ENCODE measurements at places on chromosomes 5 and 9.

DNA sequence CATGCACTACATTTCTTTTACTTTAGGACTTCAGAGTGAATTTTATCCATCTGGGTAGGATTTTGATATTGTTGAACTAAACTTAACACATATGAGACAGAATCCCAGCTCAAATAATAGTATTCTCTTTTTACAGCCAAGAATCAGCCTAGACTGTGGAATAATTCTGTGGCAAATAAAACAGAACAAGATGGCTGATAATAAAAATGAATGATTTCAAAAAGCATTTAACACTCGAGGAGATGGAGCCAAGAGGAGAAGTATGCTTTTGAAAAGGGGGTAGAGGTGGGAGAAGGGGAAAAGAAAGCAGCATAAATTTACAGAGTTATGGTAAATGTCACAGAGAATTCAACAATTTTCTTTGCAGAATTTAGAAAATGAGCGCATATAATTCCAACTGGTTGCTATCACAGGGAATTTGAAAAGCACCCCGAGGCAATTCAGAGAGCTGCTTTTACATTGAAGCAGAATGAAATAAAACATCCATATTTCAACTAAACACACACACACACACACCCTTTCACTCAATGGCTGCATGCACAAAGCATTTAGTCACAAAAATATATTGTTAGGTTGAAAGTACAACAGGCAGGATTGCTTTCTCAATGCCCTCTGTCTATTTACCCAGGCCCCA is 60.2 kb upstream of the DMAC1 start:
- no peak for DNase-seq

- DNase-seq = no peak
Measured at GRCh38 chr5:11104210-11104609, 343.2 kb upstream of the DAP start.

DNA sequence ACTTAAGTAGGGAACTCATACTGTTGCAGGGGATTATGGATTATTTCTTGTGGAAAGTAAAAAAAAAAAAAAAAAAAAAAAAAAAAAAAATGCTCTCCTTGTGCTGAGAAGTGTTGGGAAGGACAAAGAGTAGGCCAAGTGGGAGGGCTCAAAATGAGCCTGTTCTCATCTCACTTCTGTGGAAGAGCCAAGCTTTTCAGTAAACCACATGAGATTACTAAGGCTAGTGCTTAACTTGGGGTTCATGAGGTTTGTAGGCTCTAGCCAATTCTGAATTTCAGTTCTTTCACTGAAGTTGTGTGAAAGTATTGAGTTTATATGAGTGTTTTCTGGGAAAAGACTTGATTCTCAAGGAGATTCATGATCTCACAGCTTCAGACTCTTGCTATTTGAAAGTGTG is 23.0 kb upstream of the CEP78 start:
- no peak for DNase-seq

DNA sequence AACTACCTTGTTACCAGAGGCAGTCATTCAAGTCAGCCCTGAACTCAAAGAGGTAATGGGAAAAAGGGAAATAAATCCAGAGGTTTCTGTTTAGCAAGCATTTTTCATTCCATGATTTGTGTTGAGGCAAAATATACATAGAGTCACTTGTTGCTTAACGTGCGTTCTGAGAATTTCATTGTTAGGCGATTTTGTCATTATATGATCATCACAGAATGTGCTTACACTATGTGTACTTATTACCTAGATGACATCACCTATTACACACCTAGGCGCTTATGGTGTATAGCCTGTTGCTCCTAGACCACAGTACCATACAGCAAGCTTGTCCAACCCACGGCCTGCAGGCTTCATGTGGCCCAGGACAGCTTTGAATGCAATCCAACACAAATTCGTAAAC is 36.2 kb downstream of the NUP214 start:
- no peak for DNase-seq

- DNase-seq = no peak
Measured at GRCh38 chr5:113343343-113343742, 91.4 kb downstream of the TSSK1B start.

DNA sequence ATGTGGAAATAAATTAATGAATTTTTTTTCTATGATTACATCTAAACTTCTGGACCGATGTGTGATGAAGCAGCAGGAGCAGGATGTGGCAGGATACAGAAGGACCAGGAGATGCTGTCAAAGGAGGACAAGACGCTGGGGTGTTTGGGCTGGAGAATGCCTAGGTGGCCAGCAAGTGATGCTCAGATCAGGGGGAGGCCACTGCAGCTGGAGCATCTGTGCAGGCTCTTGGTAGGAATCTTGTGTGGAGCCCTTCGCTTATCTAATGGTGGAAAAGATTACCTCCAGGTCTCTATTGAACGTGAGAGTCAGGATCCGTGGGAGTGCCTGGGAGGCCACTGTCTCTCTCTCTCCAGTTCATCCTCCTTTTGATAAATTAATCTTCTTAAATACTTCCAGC is 79.8 kb downstream of the MRPL36 start:
- no peak for DNase-seq

DNA sequence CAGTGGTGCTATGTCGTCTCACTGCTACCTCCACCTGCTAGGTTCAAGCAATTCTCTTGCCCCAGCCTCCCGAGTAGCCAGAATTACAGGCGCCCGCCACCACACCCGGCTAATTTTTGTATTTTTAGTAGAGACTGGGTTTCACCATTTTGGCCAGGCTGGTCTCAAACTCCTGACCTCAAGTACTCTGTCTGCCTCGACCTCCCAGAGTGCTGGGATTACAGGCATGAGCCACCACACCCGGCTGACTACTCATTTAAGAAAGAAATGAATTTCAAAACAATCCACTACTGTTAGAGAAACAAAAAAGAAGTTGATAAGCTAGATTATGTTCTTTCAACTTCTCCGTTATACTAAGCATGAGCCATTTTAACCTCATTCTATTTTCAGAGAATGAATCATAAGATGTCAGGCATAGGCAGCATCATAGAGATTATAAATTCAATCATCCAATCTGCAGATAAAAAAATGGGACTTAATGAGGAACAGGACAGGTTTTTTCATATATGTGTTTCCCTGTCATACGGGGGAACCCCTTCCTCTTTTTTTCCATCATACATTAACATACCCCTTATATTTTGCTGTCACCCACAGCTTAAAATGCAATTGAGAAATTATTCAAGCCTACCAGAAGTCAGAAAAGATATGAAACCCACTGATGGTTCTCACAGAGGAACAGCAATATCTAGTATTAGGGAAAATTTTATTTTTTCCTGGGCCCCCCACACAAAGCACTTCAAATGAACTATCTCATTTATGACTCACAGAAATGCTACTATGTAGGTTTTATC is 26.5 kb upstream of the ADRB2 start:
- no peak for DNase-seq

GRCh38 chr9:87614397-87614796 is 111.5 kb upstream of the CTSL start:
- DNase-seq = no peak

GRCh38 chr5:64923151-64923685 is 154.5 kb downstream of the CWC27 start:
- DNase-seq = no peak

- no peak for DNase-seq
Measured at GRCh38 chr9:134338394-134339182, 12.3 kb downstream of the RXRA start.

DNA sequence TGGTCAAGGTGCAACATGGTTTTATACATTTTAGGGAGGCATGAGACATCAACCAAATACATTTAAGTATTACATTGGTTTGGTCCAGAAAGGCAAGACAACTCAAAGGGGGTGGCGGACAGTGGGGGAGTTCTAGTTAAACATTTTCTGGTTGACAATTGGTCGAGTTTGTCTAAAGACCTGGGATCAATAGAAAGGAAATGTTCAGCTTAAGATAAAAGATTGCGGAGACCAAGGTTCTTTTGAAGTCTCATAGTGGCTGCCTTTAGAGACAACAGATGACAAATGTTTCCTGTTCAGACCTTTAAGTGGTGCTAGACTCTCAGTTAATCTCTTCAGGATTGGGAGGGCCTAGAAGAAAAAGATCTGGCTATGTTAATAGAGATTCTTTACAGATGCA is 47.7 kb upstream of the TTC39B start:
- DNase-seq = no peak

DNA sequence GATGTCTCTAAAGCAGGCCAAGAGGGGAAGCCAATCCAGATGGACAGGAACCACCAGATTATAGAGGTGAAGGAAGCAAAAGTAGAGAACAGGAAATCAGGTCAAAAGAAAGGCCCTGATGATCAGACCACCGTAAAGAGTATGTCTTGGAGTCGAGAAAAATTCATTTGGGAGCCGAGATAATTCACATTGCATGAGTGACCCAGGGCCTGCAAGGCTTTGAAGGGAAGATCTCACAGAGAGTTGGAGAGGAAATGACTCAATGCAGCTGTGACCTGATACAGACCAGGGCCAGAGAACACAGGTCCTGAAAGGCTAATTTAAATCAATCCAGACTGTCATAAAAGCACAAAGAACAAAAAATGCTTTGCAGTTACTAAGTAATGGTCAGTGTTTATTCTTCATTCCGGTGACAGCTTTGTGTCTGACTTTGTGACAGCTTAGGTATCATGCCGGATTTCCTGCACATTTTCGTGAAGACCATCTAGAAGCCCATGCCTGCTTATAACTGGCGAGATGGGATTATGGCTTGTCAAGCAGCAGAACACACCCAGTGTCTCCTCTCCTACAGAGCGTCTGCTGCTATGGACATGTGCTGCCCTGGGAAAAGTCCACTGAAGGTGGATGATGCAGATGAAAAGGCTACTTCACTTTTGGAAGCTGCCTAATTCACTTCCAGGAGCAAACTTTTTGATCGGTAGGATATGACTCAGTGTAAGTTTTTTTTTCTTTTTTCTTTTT is 5.8 kb upstream of the ACTBL2 start:
- DNase-seq = no peak

Measured in activated CD4-positive, alpha-beta T cell treated with anti-CD3 and anti-CD28 coated beads, Interleukin-2, amount 50 U/mL, for 4 hours (primary cell).